Stimulated activated CD8-positive, alpha-beta memory T cell treated with anti-CD3 and anti-CD28 coated beads, Interleukin-4, amount 100 ng/mL, for 4 hours (primary cell): ENCODE measurements at places on chromosomes 1 and 21.

DNA sequence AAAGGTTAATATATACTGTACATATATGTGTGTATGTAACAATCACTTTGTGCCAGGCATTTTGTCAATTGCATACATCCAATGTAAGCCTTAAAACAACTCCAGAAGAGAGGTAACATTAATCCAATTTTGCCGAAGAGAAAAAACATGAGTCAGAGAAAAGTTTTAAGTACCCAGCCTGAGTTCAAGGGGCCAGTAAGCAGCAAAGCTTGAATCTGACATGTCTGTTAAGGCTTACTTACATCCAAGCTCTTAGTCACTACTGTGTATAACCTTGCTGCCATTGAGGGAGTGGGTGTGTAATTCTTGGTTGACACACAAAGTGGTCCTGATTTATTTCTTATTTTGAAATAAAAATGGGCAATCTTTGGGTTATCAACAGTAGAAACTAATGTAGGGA lies 360.4 kb upstream of the LYPLAL1 start:
- DNase-seq: no peak

DNA sequence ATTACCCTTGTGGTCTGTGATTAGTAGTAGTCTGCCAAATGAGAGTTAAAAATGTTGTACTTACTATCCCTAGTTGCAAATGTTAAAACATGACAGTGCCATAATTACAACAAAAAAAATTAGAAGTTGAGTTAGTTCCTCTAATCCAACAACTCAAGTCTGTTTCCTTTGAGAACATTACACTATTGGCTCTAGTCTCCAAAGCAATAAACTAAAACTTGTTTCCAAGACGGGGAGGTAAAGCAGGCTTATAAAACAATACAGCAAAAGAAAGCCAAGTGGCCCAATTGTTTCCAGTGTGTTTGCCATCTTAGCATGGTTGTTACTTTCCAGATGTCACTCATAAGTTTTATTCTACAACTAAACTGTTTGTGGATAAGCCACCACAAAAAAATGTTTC lies 11.6 kb downstream of the KYAT3 start:
- no peak for DNase-seq

GRCh38 chr1:26915204-26915842 lies 1.5 kb upstream of the NR0B2 start:
- no peak for DNase-seq

DNA sequence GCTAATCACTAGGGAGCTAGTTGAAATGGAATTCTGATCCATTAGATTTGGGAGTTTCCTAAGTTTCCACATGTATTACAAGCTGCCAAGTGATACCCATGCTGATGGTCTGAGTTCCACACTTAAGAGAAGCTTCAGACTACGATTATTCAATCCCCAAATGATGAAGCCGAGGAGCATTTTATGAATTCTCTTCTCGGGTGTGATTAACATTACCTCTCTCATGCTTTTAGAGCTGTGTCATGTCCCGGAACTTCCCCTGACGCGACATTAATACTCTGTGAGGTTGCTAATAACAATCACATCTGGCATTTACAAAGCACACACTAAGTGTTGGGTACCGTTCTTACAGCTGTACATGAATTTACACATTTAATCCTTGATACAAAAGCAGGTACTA lies 63.0 kb downstream of the KCNJ15 start:
- no peak for DNase-seq

- DNase-seq: no peak
These were observed 49.1 kb upstream of the BCL9 start for GRCh38 chr1:147492207-147492606.

GRCh38 chr1:86271046-86271445 lies 114.5 kb upstream of the COL24A1 start:
- DNase-seq: no peak

DNA sequence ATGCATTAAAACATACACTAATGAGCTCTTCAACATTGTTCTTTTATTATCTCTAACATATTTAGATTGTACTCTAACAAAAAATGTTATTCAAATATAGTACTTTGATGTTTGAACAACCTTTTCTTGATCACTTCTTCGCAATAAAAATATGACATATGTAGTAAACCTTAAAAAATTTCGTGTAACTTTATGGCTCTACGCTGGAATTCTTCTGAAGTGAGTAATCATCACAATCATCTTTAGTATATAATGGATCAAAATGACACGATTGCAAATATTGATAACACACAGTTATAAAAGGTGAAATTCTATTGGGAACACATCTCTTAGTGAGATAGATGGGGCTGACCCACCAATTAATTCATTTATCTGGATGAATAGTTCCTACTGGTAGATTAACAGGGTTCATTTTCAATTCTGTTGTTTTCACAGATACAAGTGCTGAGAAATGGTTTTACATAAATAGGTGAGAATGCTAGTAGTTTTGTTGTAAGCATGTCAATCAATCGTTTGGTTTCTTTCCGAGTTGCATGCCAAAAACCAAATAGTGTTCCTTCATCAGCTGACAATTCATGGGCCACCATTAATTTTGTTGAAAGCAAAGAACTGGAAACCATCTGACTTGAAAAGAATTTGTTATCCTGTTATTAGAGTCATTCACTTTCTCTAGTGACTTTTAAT lies 1.5 kb upstream of the ZMPSTE24 start:
- no peak for DNase-seq

- DNase-seq: no peak
These were observed 14.9 kb upstream of the CENPS start for GRCh38 chr1:10415211-10415930.

DNA sequence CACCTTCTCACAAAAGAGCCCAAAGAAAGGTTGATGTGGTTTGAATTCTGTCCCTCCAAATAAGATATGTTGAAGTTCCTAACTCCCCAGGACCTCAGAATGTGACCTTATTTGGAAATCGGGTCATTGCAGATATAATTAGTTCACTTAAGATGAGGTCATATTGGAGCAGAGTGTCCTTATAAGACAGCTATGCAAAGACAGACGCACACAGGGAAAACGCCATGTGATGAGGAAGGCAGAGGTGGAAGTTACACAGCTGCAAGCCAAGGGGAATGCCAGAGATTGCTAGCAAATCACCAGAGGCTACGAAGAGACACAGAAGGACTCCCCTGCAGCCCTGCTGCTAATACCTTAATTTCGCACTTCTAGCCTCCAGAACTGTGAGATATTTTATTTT lies 5.2 kb upstream of the ABCB10 start:
- DNase-seq: no peak

GRCh38 chr1:158087320-158087927 lies 93.3 kb upstream of the CD1D start:
- DNase-seq: no peak

DNA sequence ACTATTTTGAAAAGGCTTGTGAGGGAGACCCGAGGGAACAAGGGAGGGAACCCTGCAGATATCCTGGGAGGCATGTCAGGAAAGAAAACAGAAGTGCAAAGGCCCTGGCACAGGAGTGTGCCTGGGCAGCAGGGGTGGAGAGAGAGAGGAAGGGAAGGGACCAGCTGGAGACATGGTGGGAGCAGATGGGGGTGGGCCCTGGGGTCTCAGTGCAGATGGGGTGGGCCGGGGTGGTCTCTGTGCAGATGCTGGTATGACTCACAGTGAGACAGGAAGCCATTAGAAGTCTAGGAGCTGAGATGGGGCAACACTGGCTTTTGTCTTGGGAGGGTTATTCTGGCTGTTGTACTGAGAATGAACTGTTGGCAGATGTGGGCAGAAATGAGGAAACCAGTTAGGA lies 363.6 kb upstream of the C1orf174 start:
- DNase-seq: no peak

DNA sequence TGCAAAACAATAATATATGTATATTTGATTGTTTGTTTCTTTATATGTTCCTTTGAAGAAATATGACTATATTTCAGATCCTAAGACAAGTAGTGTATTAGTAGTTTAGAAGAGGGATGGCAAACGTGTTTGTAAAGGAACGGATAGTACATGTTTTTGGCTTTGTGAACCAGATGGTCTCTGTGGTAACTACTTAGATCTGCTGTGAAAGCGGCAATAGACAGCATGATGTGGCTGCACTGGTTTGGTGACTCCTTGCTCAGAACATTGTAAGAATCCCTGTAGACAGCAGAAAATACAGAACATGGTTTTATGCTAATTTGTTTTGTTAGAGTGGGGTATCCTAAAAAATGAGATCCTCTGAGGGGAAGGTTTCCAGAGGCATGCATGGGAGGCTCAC lies 3.1 kb downstream of the ACADM start:
- DNase-seq: no peak

DNA sequence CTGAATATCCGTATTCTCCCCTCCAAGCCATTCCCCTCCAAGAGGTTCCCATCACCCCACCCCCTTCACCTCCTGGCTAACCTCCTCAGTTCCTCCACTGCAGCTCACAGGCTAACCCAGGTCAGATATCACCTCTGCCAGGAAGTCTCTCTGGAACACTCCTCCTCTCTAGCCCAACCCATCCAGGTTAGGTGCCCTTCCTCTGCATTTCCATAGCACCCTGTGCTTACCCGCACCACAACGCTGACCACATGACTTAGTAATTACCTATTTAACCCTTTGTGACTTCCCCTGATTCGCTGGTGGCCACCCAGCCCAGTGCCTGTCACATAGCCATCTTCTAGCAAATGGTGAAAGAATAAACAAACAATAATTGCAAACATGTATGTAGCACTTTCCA lies 49.5 kb upstream of the IFFO2 start:
- no peak for DNase-seq

GRCh38 chr1:92466683-92467352 lies 19.9 kb downstream of the GFI1 start:
- DNase-seq: no peak

DNA sequence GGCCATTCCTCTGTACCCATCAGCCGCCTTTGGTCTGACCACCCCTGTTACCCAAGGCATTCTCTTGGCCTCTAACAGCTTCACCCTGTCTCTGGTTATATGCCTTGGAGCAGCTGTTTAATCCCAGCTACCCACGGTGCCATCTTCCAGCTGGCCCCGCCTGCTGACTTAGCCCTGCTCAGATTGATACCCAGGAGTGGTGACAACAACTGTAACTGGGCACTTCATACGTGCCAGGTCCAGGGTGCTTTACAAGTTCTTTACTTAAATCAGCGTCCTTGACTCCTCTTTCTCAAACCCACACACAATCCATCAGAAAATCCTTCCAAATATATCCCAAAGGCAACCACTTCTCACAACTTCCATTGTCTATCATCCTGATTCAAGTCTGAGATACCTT lies 37.2 kb upstream of the HMGB4 start:
- DNase-seq: no peak

GRCh38 chr1:172398970-172399755 lies 21.3 kb upstream of the C1orf105 start:
- DNase-seq: no peak

- DNase-seq: no peak
These were observed 2.7 kb downstream of the VCAM1 start for GRCh38 chr1:100722221-100722620.

DNA sequence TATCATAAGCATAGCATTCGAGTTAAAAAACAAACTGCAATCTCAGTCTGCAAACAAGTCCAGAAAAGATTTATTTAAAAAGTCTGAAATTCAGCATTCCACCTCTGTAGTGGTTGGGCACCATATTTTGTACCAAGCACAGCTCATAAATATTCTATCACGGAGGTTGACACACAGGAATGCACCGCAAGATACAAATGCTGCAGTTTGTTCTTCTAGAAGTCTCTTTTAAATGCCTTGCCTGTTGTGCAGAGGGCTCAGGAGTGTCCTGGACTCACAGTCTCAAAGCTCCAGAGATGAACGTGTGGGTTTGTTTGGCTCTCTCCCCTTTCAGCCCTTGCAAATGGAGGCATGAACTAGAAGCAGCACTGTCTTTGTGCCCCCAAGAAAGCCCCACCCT lies 212.4 kb upstream of the USP24 start:
- no peak for DNase-seq

GRCh38 chr1:5481889-5482288 lies 510.3 kb downstream of the NPHP4 start:
- no peak for DNase-seq

GRCh38 chr1:223704921-223705878 lies 7.1 kb upstream of the CAPN2 start:
- DNase-seq: no peak

DNA sequence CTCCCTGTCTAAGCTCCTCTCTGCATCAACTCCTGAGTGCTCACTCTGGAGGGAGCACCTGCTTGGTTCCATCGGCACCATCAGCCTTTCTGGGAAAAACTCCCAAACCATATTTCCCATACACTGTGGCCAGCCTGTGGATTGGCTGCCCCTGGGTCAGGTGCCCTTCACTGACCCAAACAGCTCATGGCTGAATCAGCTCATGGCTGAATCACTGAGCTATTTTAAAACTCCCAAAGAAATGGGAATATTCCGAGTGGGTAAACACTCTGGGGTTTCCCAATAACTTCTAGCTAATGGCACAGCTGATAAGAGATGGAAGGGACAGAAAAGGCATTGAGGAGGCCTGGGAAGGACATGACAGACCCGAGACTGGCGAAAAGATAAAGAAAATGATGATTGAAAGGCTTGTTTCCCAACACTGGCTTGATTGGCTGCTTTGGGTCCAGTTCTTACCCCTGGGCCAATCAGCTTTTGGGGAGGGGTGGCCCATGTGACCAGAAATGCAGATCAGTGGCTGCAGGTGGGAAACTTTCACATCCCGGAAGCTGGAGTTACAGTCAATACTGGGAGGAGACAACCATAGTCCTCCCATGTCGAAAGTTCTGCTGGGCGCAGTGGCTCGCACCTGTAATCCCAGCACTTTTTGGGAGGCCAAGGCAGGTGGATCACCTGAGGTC lies 37.3 kb upstream of the KAZN start:
- no peak for DNase-seq

GRCh38 chr1:53617851-53618499 lies 121.0 kb downstream of the GLIS1 start:
- DNase-seq: no peak

DNA sequence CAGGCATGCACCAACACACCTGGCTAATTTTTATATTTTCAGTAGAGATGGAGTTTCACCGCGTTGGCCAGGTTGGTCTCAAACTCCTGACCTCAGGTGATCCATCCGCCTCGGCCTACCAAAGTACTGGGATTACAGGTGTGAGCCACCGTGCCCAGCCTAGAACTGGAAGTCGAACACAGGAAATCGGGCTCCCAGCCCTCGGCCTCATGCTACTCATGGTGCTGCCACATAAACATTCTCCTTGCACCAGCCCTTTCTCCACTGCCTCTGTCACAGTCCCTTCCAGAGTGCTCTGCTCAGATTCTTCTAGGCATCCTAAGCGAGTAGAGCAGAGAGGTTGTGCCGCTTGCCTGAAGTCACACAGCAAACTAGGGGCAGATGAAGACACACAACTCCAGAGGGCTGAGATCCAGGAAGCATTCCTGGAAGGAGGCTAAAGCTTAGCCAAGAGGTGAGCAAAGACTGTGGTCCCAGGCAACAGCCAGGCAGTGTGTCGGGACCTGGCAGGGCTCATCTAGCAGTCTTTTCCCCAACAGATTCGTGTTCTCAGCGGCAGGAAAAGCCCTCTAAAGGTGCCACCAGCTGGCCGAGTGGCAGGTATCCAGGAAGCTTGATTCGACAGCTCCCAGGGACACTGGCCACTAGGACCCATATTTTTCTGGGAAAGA lies 29.6 kb upstream of the NPPB start:
- no peak for DNase-seq

- no peak for DNase-seq
These were observed 40.8 kb downstream of the TCEANC2 start for GRCh38 chr1:54094001-54094729.

- no peak for DNase-seq
These were observed 365.6 kb upstream of the ADGRL2 start for GRCh38 chr1:81435175-81435574.

- DNase-seq: no peak
These were observed 135.9 kb downstream of the TM2D1 start for GRCh38 chr1:61588736-61589672.

- no peak for DNase-seq
These were observed 95.3 kb upstream of the HIVEP3 start for GRCh38 chr1:42013881-42014470.

- no peak for DNase-seq
These were observed 52.9 kb downstream of the FOXJ3 start for GRCh38 chr1:42282024-42282579.
